Upper lobe of right lung (tissue), 1 donor: ENCODE measurements at places on chromosomes 11 and 22. TPM values are rescaled to one million over a fixed set of nuclear protein-coding genes. Genes with fewer than 3 reads are reported as not detected.

DNA sequence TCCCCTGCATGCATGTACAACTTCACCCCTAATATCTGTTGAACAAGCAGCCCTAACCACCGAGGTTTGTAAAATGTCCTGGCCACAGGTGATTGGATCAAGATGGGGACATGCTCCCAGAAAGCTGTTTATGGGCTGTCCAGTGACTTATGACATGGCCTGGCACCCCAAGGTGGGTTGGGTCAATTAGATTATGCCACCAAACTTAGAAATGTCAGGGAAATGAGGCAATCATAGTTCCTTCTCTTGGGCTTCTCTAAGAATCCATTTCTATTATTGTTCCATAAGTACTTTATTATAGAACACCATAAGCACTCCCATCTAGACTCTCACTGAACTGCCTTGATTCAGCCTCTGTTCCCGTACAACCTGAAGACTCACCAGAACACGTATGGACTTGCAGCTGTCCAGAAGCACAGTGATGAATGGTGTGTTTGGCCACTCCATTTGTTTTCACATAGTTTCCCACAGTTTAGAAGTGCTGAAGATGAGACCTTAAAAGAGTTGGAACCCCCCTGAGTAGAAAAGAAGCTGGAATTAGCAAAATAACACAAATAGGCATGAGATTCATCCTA lies 45.5 kb upstream of the OLFML1 start:
- no peak overlapping the region for H3K27ac ChIP-seq
- H3K4me1 ChIP-seq, result peaks cover 3% of the 10 kb centered on the region
- H3K36me3 ChIP-seq, result no peaks in the 10 kb centered on the region
- DNase-seq, result no peak
- no peak overlapping the region for H3K4me3 ChIP-seq
- H3K27me3 ChIP-seq, result peaks cover 6% of the 10 kb centered on the region

- H3K27me3 ChIP-seq, result no peaks in the 10 kb centered on the region
- H3K4me3 ChIP-seq, result no peak overlapping the region
These were observed 20.3 kb downstream of the TAB1 start for GRCh38 chr22:39419911-39420310.

GRCh38 chr11:29166306-29166705 lies 850.5 kb downstream of the KCNA4 start:
- no peak overlapping the region for H3K4me3 ChIP-seq
- H3K27me3 ChIP-seq, result no peaks in the 10 kb centered on the region
- H3K36me3 ChIP-seq, result no peaks in the 10 kb centered on the region

DNA sequence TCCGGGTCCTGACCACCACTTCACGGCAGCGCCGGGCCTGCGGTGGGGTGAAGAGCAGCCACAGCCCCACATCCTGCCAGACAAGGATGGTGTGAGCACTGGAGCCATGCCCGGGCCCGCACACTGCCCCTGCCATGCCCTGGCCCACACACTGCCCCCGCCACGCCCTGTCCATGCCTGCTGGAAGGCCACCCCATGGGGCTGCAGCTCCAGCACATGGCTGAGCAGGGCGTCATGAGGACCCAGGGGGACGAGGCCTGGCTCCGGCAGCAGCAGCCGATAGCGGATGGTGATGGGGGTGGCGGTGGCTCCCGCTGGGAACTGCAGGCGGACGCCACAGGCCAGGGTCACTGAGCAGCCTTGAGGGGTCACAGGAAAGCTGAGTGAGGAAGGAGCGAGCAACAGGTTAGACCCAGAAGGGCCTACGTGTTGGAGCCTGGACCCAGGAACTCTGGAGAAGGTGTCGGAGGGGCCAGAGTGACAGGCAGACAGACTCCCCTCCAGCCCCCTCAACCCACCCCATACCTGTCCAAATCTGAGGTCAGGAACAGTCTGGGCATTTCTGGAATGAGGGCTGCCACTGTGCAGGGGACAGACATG lies 2.9 kb downstream of the PIDD1 start:
- no peak overlapping the region for H3K4me3 ChIP-seq
- no peaks in the 10 kb centered on the region for H3K36me3 ChIP-seq
- H3K4me1 ChIP-seq, result peaks cover 17% of the 10 kb centered on the region
- no peak for DNase-seq

DNA sequence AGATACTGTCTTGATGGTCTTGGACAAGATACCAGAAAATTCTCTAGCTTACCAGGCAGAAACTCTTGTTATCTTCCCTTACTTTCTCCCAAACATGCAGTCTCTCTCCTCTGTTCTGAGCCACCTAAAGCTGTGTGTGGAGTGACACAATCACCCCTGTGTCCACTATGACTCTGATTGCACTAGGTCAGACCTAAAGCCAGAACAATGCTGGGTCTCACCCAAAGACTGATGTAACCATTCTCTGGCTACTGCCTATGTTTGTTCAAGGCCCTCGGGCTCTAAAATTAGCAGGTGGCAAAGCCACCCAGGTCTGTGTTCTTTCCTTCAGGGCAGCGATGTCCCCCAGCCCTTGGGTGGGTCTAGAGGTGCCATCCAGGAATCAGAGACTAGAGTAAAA lies 200.5 kb downstream of the KCNA4 start:
- H3K36me3 ChIP-seq, result no peaks in the 10 kb centered on the region
- no peak overlapping the region for H3K27ac ChIP-seq
- no peaks in the 10 kb centered on the region for H3K4me1 ChIP-seq
- H3K27me3 ChIP-seq, result no peaks in the 10 kb centered on the region

DNA sequence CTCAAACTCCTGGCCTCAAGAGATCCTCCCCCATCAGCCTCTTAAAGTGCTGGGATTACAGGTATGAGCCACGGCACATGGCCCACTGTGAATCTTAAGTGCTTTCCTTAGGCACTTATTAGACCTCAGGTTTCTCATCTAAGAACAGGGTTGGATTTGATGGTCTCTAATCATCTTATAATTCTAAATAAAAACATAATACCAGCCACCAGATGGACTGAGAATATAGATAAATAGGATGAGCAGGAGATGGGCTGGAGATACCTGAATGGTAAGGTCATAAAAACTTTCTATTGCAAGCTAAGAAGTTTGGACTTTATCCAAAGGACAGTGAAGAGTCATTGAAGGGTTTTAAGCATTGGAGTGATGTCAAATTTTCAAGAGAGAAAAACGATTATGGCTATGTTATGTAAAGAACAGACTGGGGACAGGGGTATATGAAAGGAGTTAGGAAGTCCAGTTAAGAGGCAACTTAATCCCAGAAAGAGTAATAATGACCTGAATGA lies 85.2 kb downstream of the RELT start:
- no peak overlapping the region for H3K27ac ChIP-seq
- DNase-seq, result no peak
- H3K4me3 ChIP-seq, result no peak overlapping the region
- peaks cover 10% of the 10 kb centered on the region for H3K4me1 ChIP-seq
- H3K27me3 ChIP-seq, result no peaks in the 10 kb centered on the region

The C11orf97 gene
- total RNA-seq, result not detected
